Effector memory CD4-positive, alpha-beta T cell (primary cell): ENCODE measurements at places on chromosomes 7 and 10.
A peak's percentile ranks its signal among the peaks of the same experiment; 100 is the strongest.

- H3K36me3 ChIP-seq = no peaks in the 10 kb centered on the region
- H3K27ac ChIP-seq = no peak overlapping the region
- no peaks in the 10 kb centered on the region for H3K27me3 ChIP-seq
- H3K4me1 ChIP-seq = no peaks in the 10 kb centered on the region
- no peak overlapping the region for H3K4me3 ChIP-seq
- no peak for DNase-seq
These were observed 1094.0 kb upstream of the LRRN3 start for GRCh38 chr7:109996927-109997326.

DNA sequence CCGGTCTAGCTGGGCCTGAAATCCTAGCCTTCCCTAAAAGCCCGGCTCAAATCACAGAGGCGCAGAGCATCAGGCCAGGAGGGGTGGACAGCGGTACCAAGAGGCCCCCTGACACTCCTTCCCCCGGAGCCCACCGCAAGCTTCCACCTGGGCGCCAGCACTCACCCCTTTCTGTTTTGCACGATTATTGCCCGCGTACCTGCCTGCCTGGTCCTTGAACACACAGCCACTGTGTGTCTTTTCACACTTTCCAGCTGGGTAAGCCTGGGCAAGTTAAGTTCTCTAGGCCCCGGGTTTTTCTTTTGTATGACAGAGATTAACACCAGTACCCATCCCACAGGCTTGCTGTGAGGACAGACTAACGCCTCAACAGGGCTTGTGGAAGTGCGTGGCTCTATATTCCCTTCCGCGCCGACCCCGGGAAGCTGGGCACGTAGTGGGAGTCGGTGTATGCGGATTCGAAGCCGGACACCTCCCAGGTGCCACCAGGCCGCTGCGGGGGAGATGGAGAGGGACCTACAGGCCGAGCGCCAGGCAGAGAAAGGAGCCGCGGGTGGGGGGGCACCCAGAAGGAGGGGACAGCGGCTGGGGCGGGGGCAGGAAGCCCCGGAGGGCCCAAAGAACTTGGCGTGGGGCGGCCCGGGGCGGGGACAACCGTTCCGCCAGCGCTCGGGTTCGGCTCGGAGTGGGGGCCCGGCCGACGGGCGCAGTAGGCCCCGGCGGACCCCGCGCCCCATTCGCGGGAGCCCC lies 792 bp downstream of the ZNF746 start:
- peaks cover 19% of the 10 kb centered on the region for H3K4me1 ChIP-seq
- no peaks in the 10 kb centered on the region for H3K27me3 ChIP-seq
- peak overlapping the region; percentile 58 for H3K27ac ChIP-seq
- H3K36me3 ChIP-seq = peaks cover 19% of the 10 kb centered on the region
- peak; percentile 21 for DNase-seq
- peak overlapping the region; percentile 79 for H3K4me3 ChIP-seq

- H3K27me3 ChIP-seq = no peaks in the 10 kb centered on the region
- H3K4me1 ChIP-seq = no peaks in the 10 kb centered on the region
- no peaks in the 10 kb centered on the region for H3K36me3 ChIP-seq
- H3K4me3 ChIP-seq = no peak overlapping the region
- no peak for DNase-seq
These were observed 453.5 kb upstream of the SEMA3A start for GRCh38 chr7:84647797-84648757.

DNA sequence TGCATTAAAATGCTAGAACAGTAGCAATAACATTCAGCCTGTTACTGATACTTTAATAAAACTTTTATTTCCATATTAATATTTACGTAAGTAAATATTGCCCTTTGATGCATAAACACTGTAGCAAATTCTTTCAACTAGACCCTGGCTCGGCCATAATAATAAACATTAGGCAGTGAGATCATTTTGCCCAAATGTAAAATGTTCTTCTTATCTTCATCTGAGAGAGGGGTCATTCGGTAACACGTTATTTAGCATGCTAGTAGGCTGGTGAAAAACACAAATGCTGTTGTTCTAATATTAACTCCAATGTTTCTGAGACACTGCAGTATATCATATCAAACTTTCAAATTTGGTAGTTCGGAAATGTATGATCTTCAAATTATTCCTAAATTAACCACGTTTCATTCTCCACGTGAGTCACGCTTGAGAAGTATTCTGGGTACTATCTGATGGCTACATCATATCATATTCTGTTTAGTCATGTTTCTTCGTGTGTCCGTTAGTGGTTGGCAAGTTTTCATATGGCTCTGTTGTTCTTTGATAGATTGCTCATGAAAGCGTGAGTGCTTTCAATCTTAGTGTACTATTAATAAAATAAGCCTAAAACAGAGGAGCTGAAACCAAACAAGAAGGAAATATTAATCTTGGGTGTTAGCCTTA lies 145.8 kb downstream of the NSUN6 start:
- no peaks in the 10 kb centered on the region for H3K36me3 ChIP-seq
- H3K4me1 ChIP-seq = no peaks in the 10 kb centered on the region
- H3K27me3 ChIP-seq = no peaks in the 10 kb centered on the region
- H3K27ac ChIP-seq = no peak overlapping the region

DNA sequence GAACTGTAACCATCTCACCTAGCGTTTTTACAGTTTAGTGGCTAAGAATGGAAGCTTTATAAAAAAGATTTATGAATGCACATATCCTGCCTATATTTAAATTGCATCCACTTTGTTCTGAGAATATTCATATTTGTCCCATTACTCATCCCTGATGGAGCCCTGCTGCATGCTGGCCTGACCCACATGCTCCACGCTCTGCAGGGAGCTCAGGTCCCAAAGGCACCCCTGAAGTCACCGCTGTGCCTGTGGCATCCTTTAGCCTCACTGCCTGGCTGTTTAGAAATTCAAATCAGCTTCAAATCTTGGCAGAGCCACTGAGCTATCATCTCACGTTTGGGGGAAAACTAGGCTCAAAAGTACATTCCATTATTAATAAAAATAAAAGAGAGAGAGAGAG lies 24.4 kb downstream of the C10orf90 start:
- no peaks in the 10 kb centered on the region for H3K4me1 ChIP-seq
- no peaks in the 10 kb centered on the region for H3K36me3 ChIP-seq

GRCh38 chr7:3043544-3044371 lies at the start of gene CARD11:
Gene CARD11 (minus strand): TSS chr7:3043867. CDS start chr7:2958506, 85,361 bp downstream.
- peak within 1 kb of the TSS; percentile 97 for H3K4me3 ChIP-seq
- H3K27me3 ChIP-seq = no peaks in the 10 kb centered on the region
- peak within 1 kb of the TSS; percentile 97 for H3K27ac ChIP-seq

- no peaks in the 10 kb centered on the region for H3K4me1 ChIP-seq
- H3K4me3 ChIP-seq = no peak overlapping the region
- DNase-seq = no peak
- H3K36me3 ChIP-seq = no peaks in the 10 kb centered on the region
These were observed 13.4 kb downstream of the HEPACAM2 start for GRCh38 chr7:93212881-93213280.

DNA sequence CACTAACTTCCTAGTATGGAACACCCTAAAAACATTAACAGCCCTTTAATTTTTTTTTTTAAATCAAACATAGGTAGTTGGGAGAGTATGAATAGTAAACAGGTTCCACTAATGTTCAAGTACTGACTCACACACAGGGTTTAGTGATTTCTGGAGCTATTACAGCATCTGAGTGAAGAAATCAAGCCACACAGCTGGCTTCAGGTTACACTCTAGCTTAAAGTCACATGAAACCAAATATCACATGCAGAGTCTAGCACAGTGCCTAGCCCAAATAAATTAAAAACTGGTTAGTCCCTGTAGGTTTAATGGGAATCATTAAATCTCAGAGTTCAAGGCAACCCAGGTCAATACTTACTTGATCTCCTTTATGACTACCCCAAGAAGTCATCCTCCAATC lies 11.6 kb downstream of the PANK1 start:
- no peaks in the 10 kb centered on the region for H3K36me3 ChIP-seq
- no peak for DNase-seq
- no peak overlapping the region for H3K27ac ChIP-seq
- no peak overlapping the region for H3K4me3 ChIP-seq

GRCh38 chr10:87545783-87546182 lies 41.1 kb downstream of the MINPP1 start:
- H3K27ac ChIP-seq = no peak overlapping the region
- DNase-seq = no peak
- H3K4me1 ChIP-seq = no peaks in the 10 kb centered on the region
- H3K36me3 ChIP-seq = peaks cover 17% of the 10 kb centered on the region
- H3K4me3 ChIP-seq = no peak overlapping the region

GRCh38 chr10:30189238-30189580 lies 129.8 kb upstream of the JCAD start:
- H3K27ac ChIP-seq = no peak overlapping the region
- DNase-seq = no peak
- H3K27me3 ChIP-seq = no peaks in the 10 kb centered on the region

DNA sequence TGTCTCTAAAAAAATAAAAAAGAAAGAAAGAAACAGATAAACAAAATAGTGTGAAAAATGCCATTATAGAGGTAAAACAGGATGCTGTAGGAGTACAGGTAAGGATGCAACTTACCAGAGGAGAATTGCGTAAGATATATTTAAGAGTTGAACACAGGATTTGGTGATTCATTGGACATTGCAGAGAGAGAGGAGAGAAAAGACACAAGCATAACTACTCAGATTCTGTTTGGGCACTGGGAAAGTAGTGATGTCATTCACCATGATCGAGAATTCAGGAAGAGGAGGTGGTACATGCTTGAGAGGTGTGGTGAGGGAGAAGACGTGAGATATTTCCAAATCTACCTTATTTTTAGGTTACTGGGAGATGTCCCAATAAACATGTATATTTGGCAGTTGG lies 97.6 kb downstream of the AASS start:
- H3K27ac ChIP-seq = no peak overlapping the region
- DNase-seq = no peak
- H3K27me3 ChIP-seq = no peaks in the 10 kb centered on the region
- H3K36me3 ChIP-seq = no peaks in the 10 kb centered on the region

DNA sequence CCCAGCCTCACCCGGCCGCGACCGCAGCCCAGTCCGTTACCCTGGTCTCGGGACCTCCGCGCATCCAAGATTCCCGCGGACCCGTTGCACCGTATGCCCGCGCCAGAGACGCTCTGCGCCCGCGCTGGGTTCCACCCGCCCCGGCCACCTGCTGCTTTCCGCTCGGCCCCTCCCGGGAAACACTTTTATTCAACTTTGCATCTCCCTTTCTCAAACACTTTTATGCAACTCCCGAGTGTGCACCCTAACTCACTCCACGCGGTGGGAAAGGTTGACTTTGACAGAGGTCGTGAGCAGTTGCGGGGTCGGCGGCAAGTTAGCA lies at the start of gene ODAD2:
Gene ODAD2, minus strand, starts transcription at position 126 of the 322 bp plus-strand sequence. CDS start 3,937 bp downstream, outside the sequence.
- H3K27me3 ChIP-seq = peaks cover 5% of the 10 kb centered on the region
- no peaks in the 10 kb centered on the region for H3K4me1 ChIP-seq
- H3K36me3 ChIP-seq = no peaks in the 10 kb centered on the region
- H3K4me3 ChIP-seq = peak within 1 kb of the TSS; percentile 57

DNA sequence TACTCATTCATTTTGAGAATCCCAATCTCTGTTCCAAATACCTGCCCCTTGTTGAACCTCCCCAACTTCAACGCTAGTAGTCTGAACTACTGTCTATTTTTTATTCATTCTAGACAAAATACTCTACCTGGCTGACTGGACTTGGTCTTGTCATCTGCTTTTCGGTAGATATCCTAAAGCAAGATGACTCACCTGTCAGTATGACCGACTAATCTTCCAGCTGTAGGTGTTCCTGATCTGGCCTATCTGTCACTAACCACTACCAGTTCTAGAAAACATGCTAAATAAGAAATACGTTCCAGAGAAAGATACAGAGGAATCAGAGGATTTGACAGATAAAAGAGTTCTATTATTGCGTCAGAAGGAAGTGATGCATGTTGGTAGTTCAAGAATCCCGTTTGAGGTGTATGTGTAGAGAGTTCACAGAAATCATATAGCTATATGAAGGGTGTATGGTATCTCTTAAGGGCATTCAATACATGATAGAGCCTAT lies 81.1 kb downstream of the IDE start:
- H3K36me3 ChIP-seq = peaks cover 19% of the 10 kb centered on the region
- H3K27me3 ChIP-seq = no peaks in the 10 kb centered on the region
- no peaks in the 10 kb centered on the region for H3K4me1 ChIP-seq
- H3K4me3 ChIP-seq = no peak overlapping the region

DNA sequence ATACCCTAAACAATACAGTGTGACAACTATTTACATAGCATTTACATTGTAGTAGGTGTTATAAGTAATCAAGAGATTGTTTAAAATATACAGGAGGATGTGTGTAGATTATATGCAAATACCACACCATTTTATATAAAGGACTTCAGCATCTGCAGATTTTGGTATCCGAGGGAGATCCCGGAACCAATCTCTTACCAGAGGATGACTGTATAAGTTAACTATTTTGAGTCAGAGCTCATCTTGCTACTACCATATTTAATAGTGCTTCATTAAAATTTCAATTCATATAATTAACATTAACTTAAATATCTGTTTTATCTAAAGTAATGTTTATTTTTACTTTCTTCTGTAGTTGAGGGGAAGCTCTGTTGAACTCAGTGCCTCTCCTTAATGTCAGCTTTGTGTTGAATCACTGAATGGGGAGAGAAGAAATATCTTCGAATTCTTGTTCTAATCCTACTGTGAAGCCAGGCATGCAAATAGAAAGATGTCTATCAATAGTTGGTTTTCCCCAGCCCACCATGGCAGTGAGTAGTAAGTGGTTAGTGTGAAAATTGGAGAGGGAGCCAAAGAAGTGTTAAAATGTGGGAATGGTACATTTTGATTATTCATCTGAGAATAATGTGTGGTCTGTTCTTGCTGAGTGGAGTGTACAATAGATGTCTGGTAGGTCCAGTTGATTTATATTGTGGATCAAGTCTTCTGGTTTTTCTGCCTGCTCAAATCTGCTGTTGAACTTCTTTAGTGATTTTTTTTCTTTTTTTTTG lies 90.1 kb upstream of the CYP26C1 start:
- no peak for DNase-seq
- H3K27ac ChIP-seq = no peak overlapping the region
- no peaks in the 10 kb centered on the region for H3K4me1 ChIP-seq
- H3K27me3 ChIP-seq = no peaks in the 10 kb centered on the region

DNA sequence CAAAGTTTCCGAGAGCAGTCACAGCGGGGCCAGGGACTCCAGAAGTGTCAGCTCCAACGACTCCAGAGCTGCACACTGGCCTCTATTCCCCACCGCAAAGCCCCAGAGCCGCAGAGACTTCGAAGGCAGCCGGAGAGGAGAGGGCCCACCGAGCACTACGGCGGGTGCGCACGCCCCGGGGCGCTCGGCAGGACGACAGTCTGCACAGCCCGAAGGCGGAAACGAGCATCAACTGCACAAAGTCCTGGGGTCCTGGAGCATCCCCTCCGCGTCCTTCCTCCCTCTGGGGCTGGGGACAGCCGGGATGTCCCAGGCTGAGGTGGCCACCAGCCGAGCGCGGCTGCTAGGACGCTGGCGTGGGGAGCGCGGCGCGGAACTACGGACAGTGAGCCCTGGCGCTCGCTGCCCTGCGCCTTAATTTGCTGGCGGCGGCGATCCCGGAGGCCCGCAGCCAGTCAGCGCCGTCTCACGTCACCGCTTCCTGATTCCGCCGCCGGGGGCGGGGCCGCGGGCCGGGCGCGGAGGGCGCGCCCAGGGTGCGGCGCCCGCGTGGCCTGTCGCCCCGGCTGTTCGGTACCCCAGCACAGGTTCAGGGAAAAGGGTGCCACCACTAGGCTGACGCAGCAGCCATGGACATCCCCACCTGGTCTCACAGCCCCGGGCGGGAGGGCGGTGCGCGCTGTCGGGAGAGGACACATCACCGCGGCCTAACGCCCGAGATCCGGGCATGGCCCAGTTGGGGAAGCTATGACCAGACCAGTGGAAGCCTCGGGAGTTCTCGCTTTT lies at the start of gene TBX20:
Gene TBX20, minus strand, starts transcription at position 391 of the 786 bp plus-strand sequence. CDS start 480 bp downstream, outside the sequence.
- peaks cover 59% of the 10 kb centered on the region for H3K27me3 ChIP-seq
- H3K4me3 ChIP-seq = no peak within 1 kb of the TSS
- H3K27ac ChIP-seq = no peak within 1 kb of the TSS
- no peak for DNase-seq
- no peaks in the 10 kb centered on the region for H3K36me3 ChIP-seq

- H3K4me1 ChIP-seq = no peaks in the 10 kb centered on the region
- no peaks in the 10 kb centered on the region for H3K36me3 ChIP-seq
- H3K27me3 ChIP-seq = no peaks in the 10 kb centered on the region
- H3K27ac ChIP-seq = no peak overlapping the region
- DNase-seq = no peak
These were observed 508.5 kb upstream of the ZMIZ1 start for GRCh38 chr10:78560341-78560688.
